Occipital lobe (tissue), 3 donors: ENCODE measurements at places on chromosomes 4 and X. TPM values are rescaled to one million over a fixed set of nuclear protein-coding genes. Genes with fewer than 3 reads are reported as not detected.

GRCh38 chrX:30343206-30343605 lies 34.0 kb upstream of the NR0B1 start:
- no peak for DNase-seq

DNA sequence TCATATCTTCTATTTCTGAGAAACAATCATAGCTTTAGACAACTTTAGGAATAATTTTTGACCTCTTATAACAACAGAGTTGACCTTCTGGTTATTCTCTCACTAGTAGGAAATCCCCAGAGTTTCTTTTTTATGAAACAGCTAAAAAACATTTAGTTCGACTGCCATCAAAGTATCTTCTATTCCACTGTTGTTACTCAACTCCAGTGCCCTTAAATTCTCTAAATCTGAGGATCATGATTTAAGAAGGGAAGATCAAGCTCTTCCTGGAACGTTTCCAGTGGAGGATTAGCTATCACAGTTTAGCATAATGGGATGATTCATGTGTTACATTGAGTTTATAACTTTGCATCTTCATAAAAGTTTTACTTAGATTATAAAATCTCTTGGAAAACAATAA lies 134.9 kb upstream of the VEGFC start:
- no peak for DNase-seq

GRCh38 chr4:1647432-1647831 lies 36.7 kb downstream of the FAM53A start:
- DNase-seq, result no peak

GRCh38 chrX:40094041-40094899 lies 3.5 kb downstream of the BCOR start:
- DNase-seq, result peak; percentile 2

GRCh38 chr4:136864604-136865185 lies 667.6 kb downstream of the PCDH18 start:
- no peak for DNase-seq

DNA sequence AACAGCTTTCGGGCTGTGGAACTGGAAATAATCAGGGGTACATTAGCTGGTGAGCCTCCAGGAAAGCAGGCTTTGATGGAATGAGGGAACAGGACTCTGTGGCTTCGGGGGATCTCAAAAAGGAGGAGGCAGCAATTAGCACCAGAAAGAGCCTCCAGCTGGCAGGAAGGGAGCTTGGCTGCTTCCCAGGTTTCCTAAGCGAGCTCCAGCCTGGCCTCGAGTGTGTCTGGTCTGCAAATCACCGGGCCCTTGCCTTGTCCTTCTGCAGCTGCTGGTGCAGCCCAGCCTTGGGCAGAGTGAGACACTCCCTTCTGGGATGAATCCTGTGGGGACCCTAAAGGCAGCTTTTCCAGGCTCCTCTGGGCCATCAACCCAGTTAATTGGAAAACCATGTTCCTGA lies 10.7 kb upstream of the PDHA1 start:
- peak; percentile 5 for DNase-seq

DNA sequence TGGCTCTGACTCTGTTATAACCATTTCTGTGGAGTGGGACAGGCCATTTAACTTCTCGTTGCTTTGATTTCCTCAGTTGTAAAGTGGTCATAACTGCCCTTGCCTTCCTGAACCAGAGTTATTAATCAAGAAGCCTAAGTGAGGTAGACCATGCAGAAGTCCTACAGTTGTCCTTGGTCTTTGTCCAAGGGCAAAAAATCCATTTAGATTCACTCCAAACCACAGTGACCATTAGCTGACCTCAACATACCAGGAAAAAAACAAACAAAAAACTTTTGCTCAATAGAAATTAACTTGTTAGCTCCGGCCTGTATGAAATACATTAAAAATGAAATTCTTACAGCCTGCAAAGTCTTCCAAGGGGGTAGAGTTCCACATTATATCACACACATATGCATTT lies 52.7 kb downstream of the TBC1D9 start:
- no peak for DNase-seq

DNA sequence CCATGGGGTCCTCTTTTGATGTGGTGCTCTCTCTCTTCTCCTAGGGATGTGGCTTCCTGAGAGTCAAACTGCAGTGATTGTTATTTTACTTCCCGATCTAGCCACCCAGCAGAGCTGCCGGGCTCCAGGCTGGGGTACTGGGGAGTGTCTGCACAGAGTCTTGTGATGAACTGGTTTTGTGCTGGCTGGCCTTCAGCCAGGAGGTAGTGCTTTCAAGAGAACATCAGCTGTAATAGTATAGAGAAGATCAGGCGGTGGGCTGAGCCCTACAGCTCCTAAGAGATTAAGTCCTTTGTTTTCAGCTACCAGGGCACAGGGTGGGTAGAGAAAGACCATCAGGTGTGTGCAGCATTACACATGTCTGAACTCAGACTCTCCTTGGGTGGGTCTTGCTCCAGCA lies 59.0 kb upstream of the AGTR2 start:
- DNase-seq, result no peak

DNA sequence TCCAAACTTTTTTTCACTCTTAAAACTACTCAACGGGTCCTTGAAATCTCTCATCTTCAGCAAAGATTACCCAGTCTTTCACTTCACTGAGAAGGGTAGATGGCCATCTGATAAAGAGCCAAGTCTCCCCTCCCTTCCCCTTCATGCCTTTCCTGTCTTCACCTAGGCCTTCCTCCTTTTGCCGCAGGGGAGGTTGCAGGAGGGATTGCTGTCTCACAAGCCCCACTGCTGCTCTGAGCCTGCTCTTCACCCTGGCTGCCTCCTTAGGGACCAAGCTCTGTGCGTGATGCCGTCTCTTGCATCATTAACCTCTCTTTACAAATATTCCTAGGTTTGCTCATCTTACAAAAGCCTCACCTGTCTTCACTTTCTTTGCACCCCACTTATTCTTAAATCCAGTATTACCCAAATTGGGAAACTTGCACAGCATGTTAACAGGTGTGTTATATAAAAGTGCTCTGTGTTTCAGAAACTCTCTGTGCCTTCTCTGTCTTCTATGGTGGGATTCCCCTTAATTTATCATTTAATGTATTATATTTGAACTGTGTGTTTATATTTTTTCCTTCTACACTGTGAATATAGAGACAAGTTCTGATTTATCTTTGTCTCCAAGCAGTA lies 3.8 kb downstream of the ZFX start:
- DNase-seq, result no peak

DNA sequence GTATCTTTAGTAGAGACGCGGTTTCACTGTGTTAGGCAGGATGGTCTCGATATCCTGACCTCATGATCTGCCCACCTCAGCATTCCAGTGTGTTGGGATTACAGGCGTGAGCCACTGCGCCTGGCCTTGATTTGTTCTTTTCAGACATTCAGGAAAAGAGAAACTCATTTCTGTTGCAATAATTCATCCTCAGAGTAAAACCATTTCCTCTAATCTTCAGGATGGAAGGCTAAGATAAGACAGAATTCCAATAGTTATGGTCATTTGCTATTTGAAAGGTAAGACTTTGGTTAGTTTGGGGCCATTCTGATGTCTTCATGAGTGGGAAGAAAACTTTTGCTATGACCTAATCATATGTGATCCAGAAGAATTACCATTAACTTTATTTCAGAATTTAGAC lies 83.0 kb downstream of the LRP2BP start:
- no peak for DNase-seq

- DNase-seq, result no peak
Measured at GRCh38 chr4:8118035-8118434, 40.6 kb downstream of the ABLIM2 start.

- no peak for DNase-seq
Measured at GRCh38 chr4:54999003-54999402, 126.4 kb downstream of the KDR start.

DNA sequence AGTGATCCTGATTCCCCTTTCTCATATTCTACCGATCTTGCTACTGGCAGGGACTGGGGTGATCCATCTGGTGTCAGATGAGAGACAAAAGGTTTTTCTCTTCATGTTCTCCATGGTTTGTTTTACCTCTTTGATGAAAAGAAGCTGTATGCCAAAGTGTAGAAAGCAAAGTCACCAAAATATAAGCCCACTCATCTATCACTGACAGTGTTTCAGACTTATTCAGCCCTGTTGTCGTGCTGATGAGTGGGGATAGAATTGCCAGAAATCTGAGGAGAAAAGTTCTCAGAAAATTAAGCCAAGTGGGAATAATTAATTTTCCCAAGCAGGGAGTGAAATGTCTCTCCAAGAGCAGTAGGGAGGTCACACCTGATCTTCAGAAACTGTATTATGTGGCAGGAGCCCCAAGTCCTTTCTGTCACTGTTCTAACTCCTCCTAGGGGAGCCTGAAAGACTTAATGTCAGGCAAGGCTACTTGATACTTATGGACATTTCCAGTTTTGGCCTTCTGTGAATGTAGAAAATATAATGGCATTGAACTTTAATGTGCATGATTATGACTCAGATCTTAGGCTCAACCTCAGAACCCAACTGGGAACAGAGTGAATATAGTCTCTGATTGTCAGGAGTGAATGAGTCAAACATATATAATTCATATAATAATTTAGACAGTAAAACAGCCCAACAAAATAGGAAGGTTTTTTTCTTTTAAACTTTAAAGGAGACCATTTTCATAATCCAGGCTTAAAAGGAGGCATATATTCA lies 298.1 kb downstream of the ANKRD50 start:
- DNase-seq, result no peak

DNA sequence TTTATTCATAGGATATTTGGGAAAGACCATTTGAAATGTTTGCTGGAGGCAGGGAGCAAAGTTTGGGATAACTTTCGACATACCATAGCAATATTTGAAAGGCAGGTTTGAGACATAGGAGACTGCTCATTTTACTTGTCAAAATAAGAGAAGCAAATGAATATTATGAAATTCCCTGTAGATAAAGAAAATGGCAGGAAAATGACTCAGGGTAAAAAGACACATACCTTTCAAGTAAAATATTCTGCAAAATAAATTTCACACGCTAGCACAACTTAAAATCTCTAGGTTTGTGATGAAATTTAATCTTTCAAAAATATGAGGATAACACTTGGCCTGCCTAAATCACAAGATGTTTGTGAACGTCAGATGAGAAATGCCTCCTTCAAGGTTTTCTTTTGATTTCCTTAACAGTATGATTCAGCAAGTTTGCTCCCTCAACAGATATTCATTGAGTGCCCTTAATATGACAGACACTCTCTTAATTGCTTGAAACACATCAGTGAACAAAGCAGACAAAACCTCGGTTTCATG lies 6.6 kb downstream of the TMEM156 start:
- no peak for DNase-seq

DNA sequence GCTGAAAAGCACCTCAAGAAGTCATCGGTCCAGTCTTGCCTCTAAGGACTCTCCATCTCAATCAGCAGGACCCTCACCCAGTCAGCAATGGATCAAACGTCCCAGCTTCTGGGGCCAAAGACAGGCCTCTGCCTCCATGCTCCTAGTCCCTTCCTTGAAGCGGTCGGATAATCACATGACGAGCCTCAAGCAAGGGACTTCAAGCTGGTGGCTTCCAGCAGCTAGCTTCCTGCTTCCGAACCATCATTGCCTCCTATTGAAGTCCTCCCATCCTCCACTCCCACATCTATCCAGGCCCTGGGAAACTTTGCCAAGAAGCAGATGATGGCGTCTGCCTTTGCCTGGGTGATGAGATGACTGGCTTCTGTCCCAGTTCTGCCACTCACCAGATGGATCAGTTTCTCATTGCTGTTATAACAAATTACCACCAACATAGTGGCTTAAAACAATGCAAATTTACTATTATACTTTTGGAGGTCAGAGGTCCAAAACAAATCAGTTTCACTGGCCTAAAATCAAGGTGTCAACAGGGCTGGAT lies 135.2 kb upstream of the MAMLD1 start:
- DNase-seq, result no peak

GRCh38 chr4:75484190-75484589 lies 30.0 kb downstream of the RCHY1 start:
- DNase-seq, result no peak

- DNase-seq, result no peak
Measured at GRCh38 chr4:159655547-159655946, 552.7 kb downstream of the RAPGEF2 start.

GRCh38 chrX:133412246-133412645 lies 3.0 kb downstream of the GPC4 start:
- no peak for DNase-seq

GRCh38 chrX:110175696-110176095 lies 142.2 kb downstream of the AMMECR1 start:
- no peak for DNase-seq

GRCh38 chr4:188372058-188372457 lies 232.8 kb downstream of the TRIML1 start:
- DNase-seq, result no peak

DNA sequence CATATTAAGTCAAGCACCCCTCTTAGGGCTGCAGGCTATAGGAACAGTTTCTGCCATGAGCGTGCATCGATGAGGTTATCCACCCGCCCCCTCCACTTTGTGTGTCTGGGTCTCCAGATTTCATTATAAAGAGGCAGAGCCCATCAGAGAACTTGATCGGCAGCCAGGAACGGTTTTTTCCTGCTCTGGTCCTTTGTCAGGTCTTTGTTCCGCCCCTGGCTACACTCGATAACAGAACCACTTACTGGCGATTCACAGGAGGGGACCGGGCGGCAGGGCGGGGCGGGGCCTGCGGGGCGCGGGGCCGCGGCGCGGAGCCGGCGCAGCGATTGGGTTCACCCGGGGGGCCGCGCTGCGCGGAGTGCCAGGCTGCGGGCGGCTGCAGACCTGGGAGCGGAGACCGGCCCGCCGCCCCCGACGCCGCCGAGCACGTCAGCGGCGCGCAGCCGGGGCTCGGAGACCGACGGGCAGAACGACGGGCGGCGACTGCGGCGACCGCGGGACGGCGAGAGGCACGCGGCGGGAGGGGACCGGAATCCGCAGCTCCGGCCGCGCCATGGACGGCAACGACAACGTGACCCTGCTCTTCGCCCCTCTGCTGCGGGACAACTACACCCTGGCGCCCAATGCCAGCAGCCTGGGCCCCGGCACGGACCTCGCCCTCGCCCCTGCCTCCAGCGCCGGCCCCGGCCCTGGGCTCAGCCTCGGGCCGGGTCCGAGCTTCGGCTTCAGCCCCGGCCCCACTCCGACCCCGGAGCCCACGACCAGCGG lies at the start of gene SLC10A4:
TSS of gene SLC10A4 (plus strand) at position 338 of the 771 bp plus-strand sequence. CDS start at position 557, 219 bp downstream.
- no peak for DNase-seq

SPARCL1 gene
- total RNA-seq, result 54.9 TPM

GLRA3 gene
- total RNA-seq, result 5.0 TPM

GC gene
- total RNA-seq, result 0.31 TPM

ENOPH1 gene
- total RNA-seq, result 89.7 TPM

PAGE4 gene
- not detected for total RNA-seq

CA5B gene
- 7.0 TPM for total RNA-seq

PDZD4 gene
- total RNA-seq, result 148 TPM

MGAT4D gene
- not detected for total RNA-seq

ZNF630 gene
- 8.4 TPM for total RNA-seq
